ENCODE measurements at places on chromosomes 7 and 10.

- no peaks in the 10 kb centered on the region for H3K27me3 ChIP-seq
- H3K4me3 ChIP-seq: no peak overlapping the region
- H3K36me3 ChIP-seq: no peaks in the 10 kb centered on the region
- DNase-seq: no peak
These were observed 53.3 kb downstream of the AKAP9 start for GRCh38 chr7:91993976-91994375.

DNA sequence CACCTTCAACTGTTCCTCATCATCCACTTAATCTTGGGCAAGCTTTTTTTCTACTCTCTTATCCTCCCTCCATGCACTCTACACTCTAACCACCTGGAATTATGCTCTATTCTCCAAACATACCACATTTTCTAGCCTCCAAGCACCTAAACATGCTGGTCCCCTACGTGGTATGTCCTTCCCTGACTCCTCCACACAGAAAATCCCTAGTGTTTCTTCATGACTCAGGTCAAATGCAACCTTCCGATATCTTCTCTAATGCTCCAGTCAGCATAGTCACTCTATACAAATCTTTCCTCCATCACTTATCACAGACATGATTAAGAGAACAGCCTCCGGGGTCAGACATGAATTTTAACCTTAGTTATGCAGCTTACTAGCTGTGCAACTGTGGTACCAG, 68.8 kb downstream of the ARMH3 start:
- no peak overlapping the region for H3K27ac ChIP-seq
- H3K27me3 ChIP-seq: no peaks in the 10 kb centered on the region
- peaks cover 7% of the 10 kb centered on the region for H3K4me1 ChIP-seq
- DNase-seq: no peak
- peaks cover 1% of the 10 kb centered on the region for H3K36me3 ChIP-seq
- no peak overlapping the region for H3K4me3 ChIP-seq

DNA sequence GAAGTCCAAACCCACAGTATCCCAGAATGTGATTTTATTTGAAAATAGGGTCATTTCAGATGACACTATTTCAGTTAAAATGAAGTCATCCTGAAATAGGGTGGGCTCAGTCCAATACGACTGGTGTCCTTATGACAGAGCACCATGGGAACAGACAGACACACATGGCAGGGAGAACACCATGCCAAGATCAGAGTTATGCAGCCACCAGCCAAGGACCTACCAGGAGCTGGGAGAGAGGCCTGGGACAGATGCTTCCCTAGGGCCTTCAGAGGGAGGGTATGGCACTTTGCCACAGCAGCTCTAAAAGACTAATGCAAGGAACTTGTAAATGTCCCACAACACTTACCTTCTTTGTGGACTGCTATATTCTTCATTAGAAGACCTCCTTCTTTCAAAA, 226.5 kb downstream of the NEBL start:
- no peak overlapping the region for H3K27ac ChIP-seq
- peaks cover 3% of the 10 kb centered on the region for H3K4me1 ChIP-seq

- H3K27ac ChIP-seq: no peak overlapping the region
- H3K27me3 ChIP-seq: no peaks in the 10 kb centered on the region
- no peak overlapping the region for H3K4me3 ChIP-seq
- no peaks in the 10 kb centered on the region for H3K36me3 ChIP-seq
These were observed 49.7 kb downstream of the CCDC71L start for GRCh38 chr7:106610996-106611886.

DNA sequence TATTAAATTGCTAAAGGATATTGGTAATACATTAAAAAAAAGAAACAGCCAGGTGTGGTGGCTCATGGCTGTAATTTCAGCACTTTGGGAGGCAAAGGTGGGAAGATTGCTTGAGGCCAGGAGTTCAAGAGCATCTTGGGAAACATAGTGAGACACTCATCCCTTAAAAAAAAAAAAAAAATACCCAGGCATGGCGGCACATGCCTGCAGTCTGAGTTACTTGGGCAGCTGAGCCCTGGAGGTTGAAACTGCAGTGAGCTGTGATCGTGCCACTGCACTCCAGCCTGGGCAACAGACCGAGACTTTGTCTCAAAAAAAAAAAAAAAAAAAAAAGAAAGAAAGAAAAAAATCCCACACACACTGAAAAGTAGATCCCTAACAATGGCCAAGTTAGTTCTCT, 59.7 kb downstream of the MACC1 start:
- DNase-seq: no peak
- H3K4me3 ChIP-seq: no peak overlapping the region
- H3K36me3 ChIP-seq: no peaks in the 10 kb centered on the region
- no peaks in the 10 kb centered on the region for H3K4me1 ChIP-seq
- H3K27ac ChIP-seq: no peak overlapping the region

Data from mesendoderm (in vitro differentiated cells).